ENCODE measurements at places on chromosomes 3 and 15.

- DNase-seq, result no peak
Measured at GRCh38 chr3:167728176-167728575, 6.5 kb downstream of the PDCD10 start.

DNA sequence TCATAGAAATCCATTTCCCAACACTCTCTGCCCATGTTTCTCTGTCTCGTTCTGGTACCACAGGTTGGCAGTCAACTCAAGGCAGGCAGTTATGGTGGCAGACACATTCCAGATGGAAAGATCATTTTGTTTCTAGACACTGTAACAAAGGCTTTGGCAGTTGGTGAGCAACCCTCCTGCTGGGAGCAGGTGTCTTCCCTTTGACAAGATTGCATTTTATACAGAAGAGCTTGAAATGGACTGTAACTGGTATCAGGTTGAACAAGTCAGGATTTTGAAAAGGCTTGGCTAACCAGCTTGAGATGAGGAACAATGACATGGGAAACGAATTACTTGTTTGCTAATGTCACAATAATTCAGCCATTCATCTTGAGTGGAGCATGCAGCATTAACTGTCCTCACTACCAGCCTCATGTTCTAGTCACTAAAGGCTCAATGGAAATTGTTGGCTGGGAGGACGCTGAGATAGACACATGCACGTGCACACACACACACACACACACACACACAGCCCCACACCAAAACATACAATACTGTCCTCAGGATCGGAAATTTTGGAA lies 170.0 kb downstream of the SEMA6D start:
- no peak for DNase-seq

- no peak for DNase-seq
Measured at GRCh38 chr3:161212906-161213305, 8.2 kb upstream of the NMD3 start.

- DNase-seq, result no peak
Measured at GRCh38 chr3:22045882-22046281, 294.9 kb upstream of the ZNF385D start.

GRCh38 chr15:50916400-50916799 lies 7.9 kb downstream of the AP4E1 start:
- DNase-seq, result no peak

GRCh38 chr3:107542665-107543064 lies 19.9 kb downstream of the BBX start:
- DNase-seq, result no peak

DNA sequence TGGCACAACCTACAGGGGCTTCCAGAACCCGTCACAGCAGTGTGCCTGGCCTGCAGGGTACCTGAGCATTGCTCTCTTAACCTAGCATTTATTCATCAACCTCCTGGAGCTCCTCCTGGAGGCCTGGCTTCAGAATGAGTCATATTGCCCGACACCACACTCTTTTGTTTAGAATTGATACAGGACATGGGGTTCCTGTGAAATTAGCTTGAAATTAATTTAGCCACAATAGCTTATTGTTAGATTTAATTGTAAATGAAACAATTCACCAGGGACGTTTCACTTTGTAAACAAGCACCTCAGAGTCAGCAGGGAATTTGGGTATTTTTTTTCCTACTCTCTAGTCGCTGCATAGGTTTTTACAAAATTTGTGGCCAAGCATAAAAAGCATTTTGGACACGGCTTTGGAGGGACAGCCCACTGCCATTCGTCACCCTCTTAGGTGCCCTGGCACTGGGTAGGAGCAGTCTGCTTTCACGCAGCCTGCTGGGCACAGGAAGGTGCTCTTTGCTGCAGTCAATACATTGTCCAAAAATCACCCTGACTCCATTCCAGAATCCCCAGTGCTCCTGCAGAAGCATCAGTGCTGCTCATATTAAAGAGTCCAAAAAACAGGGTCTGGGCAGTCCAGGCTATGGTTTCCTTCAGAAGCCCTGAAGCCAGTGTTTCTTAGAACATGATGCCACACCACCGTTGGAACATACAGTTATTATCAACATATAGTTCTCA lies 60.8 kb upstream of the MEF2A start:
- DNase-seq, result no peak

DNA sequence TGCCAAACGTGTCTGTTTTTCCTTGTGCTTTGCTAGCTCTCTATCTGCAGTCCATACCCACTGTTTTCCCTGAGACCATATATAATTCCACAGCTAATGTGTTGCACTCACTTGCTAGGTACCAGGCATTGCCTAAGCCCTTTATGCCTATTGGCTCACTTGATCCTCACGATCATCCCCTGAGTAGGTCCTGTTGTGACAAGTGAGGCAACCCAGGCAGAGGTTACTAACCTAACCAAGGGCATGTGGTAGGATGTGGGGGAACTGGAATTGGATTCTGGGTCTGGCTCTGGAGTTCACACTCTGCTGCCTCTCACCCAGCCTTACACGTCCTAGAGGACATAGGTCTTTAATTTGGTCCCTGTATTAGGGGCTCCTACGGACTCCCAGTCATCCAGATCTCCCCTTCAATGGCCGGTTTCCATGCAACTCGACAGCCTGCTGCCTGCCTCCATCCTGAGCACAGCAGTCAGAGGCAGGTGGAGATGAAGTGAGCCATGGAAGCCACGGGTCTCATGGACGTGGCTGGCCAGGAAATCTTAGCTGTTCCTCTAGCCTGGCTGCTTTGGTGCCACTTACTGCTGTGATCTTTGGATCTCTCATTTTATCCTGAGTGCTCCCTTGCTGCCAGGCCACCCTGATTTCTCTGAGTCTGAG lies 38.9 kb upstream of the MYZAP start:
- DNase-seq, result no peak

DNA sequence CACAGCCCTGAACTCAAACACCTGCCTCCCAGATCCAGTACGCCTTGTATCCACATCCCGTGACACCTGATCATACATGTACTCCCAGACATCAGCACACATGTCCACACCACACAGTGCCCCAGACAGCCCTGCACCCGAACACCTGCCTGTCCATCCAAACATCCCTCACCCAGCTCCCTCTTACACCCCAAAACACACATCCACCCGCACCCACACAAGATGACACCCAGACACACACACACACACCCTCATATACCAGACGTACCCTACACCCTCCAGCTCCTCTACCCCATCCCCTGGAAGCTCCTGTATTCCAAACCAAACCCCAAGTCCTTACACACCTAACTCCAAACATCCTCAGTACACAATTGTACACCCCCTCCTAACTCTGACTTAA lies 735 bp downstream of the CAMK1 start:
- no peak for DNase-seq

DNA sequence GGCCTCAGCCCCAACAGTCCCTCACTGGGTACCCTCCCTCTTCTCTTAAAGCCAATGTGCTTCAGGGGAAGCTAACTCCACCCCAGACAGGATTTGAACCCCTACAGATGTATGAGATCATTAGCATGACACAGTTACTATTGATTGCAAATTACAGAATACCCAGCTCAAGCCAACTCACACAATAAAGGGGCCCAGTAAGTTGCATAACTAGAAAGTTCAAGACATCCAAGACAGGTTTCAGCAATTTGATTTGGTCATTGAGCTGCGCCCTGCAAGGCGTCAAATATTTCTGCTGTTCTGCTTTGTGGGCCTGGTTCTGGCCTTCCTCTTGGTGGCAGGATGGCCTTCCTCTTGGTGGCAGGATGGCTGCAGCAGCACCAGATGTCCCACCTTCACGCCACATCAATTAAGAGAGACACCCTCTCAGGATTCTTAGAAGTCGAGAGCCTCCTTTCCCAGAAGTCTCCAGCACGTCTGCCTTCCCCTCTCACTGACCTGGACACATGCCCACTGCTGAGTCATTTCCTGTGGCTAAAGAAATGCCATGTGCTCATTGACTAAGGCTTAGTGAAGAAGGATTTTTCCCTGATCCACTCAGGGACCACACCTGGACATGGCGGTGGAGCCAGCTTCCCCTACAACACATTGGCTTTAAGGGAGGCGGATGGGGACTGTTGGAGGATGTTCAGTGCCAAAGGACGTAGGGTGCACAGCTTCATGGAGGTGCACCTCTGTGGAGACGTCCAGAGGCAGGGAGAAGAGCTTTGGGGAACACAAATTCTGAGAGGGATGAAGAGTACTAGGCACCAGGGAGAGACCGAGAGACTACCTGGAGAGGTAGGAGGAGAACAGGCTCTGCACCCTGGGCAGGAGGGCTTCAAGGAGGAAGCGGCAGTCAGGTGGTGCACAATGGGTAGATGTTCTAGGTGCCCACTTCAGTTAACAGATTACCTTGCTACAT lies 49.1 kb downstream of the DNASE1L3 start:
- no peak for DNase-seq

DNA sequence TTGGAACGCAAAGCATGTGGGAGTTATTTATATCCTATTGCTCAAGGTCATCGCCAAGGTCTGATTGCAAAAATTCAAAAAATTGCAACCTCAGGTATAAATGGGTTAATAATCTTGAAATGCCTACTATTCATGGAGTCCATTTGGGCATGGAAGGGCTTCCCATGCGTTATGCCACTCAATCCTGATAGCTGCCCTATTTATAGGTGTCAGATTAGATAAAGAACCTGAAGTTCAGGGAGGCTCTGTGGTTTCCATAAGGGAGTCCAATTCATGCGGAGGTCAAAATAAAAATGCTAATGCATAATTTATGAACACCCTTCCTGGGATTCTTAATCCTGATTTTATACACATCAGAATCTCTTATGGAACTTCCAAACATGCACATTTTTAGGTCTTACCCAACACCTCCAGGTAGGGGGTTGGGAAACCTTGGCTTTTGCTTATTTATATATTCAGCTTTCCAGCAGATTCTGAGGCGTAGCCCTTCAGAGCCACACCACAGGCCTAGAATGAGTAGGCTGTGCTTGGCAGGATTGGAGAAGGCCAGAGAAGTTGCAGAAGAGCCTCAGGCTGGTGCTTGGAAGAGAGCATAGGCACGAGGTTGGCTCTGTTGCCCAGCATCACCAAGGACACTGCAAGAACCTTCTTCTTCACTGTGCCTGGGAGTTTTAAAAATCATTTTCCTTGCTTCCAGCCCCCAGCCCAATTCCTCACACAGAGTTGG lies 324.4 kb upstream of the CFAP20DC start:
- DNase-seq, result no peak

DNA sequence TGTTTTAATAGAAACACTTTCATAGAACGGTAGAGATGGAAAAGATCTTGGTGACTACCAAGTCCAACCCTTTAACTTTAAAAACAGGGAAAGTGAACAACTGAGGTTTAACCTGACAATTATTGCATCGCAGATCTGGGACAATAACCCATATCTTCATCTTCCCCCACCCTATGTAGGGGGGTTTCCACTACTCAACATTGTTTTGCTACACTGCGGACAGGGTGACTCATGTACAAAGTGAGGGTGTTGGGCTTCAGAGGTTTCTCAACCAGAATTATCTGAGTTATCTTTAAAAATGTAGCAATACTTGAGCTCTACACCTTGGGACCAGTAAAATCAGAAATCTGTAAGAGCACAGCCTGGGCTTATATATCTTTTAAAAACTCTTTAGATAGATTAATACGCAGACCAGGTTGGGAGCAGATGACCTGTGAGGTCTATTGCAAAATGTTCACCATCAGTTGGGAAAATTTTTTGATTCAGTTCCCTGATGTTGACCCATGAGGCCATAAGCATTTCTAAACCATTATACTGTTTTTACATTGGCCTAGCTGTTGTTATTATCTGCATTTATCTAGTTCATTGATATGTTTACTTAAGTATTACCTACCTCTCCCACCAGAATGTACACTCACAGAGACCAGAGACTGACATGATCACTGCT lies 103.6 kb upstream of the ICE2 start:
- DNase-seq, result no peak

- DNase-seq, result no peak
Measured at GRCh38 chr15:92941668-92942067, 41.5 kb downstream of the CHD2 start.

GRCh38 chr3:37511463-37511920 lies 337.1 kb upstream of the LRRFIP2 start:
- DNase-seq, result no peak

DNA sequence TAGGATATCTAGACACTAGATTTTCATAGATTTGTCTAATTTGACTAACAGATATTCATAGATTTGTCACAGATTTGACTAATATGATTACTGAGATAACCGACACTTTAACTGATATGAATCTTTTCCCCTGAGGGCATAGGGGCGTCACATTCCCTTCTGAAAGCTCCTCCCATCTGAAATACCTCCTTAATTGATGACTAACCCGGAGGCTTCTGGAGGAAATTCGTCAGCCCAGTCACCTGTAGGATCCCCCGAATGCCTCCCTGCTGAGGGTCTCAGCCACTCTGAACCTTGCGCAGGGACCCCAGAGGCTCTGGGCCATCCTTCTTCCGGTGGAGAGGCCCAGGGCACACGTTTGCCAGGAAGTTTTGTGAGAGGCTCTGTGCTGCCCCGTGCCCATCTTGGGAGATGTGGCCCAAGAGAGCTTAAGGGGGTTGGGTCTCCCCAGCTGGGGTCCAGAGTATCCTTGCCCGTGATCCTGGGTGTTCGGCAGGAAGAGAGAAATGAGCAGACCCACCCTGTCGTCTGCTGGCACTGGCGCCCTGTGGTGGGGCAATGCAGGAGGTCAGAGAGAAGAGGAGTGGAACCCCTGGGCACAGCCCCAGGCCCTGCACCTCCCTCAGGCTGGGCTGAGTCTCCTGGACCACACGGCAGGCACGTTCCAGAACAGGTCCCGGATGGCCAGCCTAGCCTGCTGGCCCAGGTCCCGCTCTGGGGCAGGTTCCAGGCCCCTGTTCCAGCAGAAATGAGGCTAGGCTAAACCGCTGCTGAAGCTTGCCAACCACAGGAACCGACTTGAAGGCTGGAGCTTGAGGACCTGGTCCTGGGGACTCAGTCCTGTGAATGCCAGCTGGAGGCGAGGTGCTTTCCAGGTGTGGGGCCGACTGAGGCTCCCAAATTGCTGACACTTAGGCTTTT lies 1.7 kb downstream of the PLA2G4D start:
- DNase-seq, result no peak

- no peak for DNase-seq
Measured at GRCh38 chr15:75920079-75920478, 16.4 kb downstream of the FBXO22 start.

GRCh38 chr3:107985496-107985895 lies 105.3 kb downstream of the CD47 start:
- DNase-seq, result no peak

DNA sequence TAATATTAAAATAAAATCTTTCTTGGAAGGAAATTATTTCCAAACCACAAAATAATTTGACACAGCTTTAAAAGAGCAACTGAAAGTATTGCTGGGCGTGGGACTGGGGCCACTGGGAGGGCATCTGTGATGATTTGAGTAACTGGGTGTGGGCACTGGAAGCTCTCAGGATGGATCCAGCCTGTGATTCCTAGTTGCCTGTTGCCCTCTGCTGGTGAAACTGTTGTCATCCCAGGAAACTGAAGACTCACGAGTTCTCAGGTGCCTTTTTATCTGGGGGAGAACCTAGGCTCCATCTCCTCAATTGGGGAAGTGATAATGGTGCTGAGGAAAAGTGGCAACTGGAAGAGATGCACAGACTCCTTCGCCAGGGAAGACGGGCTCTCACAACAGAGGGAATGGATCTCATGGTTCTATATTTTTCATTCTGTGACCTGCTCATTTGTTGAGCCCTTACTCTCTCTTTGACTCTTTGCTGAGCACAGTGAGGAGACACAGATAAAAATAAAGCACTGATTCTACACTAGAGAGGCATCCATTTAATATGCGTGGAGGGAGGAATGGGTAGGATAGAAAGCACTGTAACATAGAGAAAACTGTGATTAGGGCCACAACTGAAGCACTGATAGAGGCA lies 61.6 kb downstream of the TPRG1 start:
- DNase-seq, result no peak

- DNase-seq, result no peak
Measured at GRCh38 chr3:114597871-114598270, 304.0 kb downstream of the TIGIT start.

GRCh38 chr3:65538101-65538500 lies 500.6 kb downstream of the MAGI1 start:
- DNase-seq, result no peak
